ENCODE measurements at places on chromosomes 2 and 18.

DNA sequence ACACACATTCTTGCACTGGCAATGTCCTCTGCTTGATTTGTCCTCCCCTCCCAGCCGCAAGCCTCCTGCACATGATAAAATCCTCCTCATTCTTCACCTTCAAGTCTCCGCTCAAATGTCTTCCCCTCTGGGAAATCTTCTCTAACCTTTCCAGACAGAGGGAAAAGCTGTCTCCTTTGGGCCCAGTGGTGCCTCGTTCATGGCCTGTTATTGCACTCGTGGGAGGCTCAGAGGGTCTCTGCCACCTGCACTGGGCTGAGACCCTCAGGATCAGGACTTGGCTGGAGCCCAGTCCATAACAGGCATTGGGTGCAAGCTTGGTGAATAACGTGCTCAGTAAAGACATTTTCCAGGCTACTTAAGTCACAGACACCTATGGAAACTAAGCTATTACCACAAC lies 68.6 kb downstream of the PTGR3 start:
- no peak overlapping the region for H3K4me3 ChIP-seq
- DNase-seq = no peak
- H3K4me1 ChIP-seq = no peaks in the 10 kb centered on the region

- H3K27me3 ChIP-seq = no peaks in the 10 kb centered on the region
- H3K4me1 ChIP-seq = no peaks in the 10 kb centered on the region
- no peaks in the 10 kb centered on the region for H3K36me3 ChIP-seq
- DNase-seq = no peak
- H3K4me3 ChIP-seq = no peak overlapping the region
Observed at GRCh38 chr2:30422444-30423040, 24.5 kb upstream of the LCLAT1 start.

DNA sequence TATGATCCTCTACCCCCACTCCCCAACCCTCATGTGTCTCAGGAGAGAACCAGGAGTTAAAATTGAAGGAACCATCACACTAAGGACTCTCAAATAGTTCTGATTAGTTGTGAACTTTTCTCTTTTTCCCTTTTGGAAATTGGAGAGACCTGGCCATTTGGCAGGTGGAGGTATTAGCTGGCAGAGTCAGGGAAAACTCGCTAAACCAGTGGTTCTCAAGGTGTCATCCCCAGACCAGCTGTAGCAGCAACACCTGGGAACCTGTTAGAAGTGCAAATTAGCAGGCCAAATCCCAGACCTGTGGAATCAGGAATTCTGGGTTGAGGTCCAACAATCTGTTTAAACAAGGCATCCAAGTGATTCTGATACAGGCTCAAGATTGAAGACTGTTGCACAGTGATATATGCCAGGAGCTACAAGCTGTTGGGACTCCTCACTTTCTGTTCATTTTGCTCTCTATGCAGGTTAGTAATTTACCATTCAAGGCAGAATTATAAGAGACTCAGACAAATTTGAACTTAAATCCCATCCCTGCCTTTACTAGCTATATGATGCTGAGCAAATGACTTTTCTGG lies 2.8 kb upstream of the TMEM131 start:
- no peak overlapping the region for H3K4me3 ChIP-seq
- H3K27ac ChIP-seq = no peak overlapping the region
- H3K4me1 ChIP-seq = peaks cover 8% of the 10 kb centered on the region

DNA sequence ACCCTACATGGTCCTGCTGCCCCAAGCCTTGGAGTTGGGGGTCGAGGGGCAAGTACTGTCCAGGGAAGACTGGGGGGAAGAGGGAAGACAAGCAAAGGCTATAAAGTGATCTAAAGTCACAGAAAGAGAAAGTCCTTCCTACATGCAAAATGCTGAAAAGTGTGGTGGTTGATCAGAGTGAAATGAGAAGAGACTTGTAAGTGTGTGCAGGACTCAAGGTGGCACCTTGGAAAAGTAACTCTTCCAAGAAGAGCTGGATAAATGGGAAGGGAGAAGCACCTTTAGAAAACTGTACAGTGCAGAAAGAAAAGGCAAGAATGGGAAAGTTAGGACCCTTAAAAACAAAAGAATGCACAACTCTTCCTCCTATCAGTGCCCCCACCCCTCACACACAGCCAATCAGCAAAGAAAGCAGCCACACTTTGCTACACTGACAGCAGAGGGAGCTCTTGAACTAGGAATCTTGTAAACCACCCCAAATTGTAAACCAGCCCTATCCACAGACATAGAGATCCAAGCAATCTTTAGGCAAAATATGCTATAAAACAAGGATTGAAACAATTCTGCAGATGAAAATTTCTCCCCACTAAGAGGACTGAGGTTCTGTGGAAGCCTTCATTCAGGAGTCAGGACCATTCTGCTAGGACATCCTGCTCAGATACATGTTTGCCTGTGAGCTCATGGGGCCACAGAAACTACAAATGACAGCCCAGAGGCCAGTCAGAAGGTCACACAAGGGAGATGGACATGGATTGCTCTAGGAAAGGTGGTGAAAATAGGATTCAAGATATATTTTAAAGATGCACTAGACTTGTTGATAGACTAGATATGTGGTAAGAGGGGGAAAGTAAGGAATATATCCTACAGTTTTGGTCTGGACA lies 146.4 kb downstream of the FTCDNL1 start:
- H3K4me3 ChIP-seq = no peak overlapping the region
- no peaks in the 10 kb centered on the region for H3K4me1 ChIP-seq
- no peak for DNase-seq

DNA sequence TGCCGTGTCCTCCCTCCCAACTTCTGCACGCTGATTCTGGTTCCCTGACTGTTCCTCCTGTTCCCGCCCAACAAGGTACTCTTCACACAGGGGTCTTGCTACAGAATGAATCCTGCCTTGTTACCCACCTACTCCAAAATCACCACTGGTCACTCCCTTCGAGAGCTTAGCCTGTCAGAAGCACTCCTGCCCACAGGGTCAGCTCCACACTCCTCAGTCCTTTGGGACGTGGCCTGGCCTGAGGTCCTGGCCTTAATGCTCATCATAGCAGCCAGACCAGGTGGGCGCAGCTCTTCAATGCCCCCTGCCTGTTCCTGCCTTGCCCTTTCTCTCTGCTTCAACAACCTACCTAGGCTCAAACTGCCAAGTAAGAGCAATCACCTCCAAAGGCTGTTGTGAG lies 27.8 kb upstream of the ID2 start:
- no peaks in the 10 kb centered on the region for H3K27me3 ChIP-seq
- no peak overlapping the region for H3K4me3 ChIP-seq
- H3K4me1 ChIP-seq = no peaks in the 10 kb centered on the region
- H3K27ac ChIP-seq = no peak overlapping the region

DNA sequence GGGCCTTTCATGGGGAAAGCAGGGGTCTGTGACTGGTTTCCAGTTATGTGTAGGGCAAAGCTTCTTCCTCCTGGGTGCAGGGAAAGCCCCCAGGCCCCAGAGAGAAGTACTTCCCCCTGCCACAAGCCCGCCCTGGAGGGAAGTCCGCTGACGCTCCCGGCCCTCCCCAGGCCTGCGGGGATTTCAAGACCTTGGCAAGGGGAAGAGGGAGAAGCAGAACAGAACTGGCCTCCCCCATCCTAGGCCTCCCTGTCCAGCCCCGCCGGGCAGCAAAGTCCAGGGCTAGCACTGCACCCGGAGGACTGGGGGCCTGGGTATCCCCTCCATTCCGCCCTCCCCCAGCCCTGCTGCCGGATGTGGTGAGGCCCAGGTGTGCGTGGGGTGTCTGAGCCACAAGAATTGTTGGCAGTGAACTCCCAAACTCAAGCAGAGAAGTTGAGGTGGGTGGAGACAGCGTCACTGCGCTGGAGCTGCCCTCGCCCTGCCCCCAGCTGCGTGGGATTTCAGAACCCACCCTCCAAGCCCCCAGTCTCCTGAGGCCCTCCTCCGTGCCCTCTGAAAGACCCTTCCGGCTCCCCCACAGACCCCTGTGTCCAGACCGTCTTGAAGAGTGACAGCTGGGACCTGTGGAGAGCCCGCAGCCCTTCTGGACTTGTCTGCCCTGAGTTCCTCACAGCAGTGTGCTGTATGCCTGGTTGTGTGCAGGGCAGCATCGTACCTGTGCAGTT lies 1.1 kb upstream of the DUSP2 start:
- DNase-seq = no peak
- no peaks in the 10 kb centered on the region for H3K27me3 ChIP-seq
- H3K4me1 ChIP-seq = peaks cover 3% of the 10 kb centered on the region
- no peaks in the 10 kb centered on the region for H3K36me3 ChIP-seq
- H3K4me3 ChIP-seq = no peak overlapping the region

DNA sequence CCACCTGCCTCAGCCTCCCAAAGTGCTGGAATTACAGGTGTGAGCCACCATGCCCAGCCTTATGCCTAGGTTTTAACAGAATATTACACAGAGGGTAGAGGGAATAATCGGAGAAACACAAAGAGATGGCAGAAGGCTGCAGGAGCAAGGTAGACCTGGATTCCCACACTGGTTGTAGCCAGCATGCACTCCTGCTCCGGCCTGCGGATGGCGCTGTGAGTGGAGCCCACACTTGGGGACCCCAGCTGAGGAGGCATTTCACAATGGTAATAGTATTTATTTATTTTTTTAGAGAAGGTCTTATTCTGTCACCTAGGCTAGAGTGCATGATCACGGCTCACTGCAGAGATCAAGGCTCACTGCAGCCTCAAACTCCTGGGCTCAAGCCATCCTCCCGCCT lies 38.8 kb upstream of the DARS1 start:
- H3K27me3 ChIP-seq = no peaks in the 10 kb centered on the region
- H3K4me3 ChIP-seq = no peak overlapping the region
- H3K4me1 ChIP-seq = no peaks in the 10 kb centered on the region
- no peak overlapping the region for H3K27ac ChIP-seq
- DNase-seq = no peak
- H3K36me3 ChIP-seq = no peaks in the 10 kb centered on the region

DNA sequence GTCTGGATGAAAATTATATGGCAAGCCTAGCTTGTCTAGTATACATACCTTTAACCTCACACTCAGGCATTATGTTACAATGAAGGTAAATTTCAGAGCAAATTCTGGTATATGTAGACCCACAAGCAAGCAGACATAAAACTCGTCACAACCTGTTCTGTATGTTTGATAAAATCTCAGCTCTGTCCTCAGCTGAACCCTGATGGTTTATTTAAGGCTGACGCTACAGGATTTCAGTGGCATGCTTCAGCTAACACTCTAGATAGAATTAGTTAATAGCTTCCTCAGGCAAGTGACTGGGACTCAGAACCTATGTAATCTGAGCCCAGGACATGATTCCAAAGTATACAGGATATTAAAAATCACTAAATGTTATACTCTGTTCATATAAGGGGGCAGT lies 68.2 kb upstream of the MC2R start:
- no peaks in the 10 kb centered on the region for H3K36me3 ChIP-seq
- H3K27me3 ChIP-seq = no peaks in the 10 kb centered on the region
- no peak overlapping the region for H3K27ac ChIP-seq
- DNase-seq = no peak

DNA sequence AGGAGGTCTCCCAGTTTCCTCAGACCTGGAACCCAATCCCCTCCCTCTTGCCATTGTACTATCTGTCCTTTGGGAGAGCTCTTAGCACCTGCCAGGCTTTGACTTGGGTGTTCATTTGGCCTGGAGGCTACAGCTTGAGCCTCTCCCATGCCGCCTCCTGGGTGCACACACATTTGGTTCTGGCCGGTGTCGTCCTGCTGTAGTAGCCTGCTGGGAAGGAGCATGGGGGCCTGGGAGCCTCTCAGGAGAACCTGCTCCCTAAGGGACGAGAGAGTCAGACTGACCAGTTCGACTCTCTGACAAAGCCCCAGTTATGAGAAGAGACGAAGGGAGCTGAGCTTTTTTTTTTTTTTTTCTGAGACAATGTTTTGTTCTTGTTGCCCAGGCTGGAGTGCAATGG lies 7.4 kb upstream of the SFTPB start:
- no peaks in the 10 kb centered on the region for H3K27me3 ChIP-seq
- no peaks in the 10 kb centered on the region for H3K36me3 ChIP-seq
- H3K27ac ChIP-seq = no peak overlapping the region
- no peak overlapping the region for H3K4me3 ChIP-seq
- peaks cover 13% of the 10 kb centered on the region for H3K4me1 ChIP-seq

DNA sequence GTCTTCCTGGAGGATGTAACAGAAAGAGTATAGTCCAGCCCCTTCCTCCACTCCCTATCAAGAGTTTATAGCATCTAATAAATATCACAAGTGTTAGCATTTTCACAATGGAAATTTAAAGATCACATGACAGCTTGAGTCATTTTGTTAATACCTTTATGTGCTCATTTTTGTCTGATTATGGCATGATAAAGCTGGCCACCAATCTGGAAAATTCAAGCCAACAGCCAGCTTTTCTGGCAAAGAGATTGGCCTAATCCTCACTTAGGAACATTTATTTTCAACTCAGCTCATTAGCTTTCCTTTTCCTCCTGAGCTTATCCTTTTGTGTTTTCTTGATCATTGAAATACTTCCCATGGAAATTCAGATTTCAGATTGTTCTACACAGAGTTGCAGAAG lies 262.9 kb upstream of the RBMS1 start:
- DNase-seq = no peak
- no peaks in the 10 kb centered on the region for H3K4me1 ChIP-seq
- H3K27me3 ChIP-seq = no peaks in the 10 kb centered on the region
- H3K36me3 ChIP-seq = no peaks in the 10 kb centered on the region
- H3K27ac ChIP-seq = no peak overlapping the region
- H3K4me3 ChIP-seq = no peak overlapping the region

- no peaks in the 10 kb centered on the region for H3K4me1 ChIP-seq
- DNase-seq = no peak
- no peaks in the 10 kb centered on the region for H3K36me3 ChIP-seq
Observed at GRCh38 chr2:23388294-23388693, 3.3 kb downstream of the KLHL29 start.

DNA sequence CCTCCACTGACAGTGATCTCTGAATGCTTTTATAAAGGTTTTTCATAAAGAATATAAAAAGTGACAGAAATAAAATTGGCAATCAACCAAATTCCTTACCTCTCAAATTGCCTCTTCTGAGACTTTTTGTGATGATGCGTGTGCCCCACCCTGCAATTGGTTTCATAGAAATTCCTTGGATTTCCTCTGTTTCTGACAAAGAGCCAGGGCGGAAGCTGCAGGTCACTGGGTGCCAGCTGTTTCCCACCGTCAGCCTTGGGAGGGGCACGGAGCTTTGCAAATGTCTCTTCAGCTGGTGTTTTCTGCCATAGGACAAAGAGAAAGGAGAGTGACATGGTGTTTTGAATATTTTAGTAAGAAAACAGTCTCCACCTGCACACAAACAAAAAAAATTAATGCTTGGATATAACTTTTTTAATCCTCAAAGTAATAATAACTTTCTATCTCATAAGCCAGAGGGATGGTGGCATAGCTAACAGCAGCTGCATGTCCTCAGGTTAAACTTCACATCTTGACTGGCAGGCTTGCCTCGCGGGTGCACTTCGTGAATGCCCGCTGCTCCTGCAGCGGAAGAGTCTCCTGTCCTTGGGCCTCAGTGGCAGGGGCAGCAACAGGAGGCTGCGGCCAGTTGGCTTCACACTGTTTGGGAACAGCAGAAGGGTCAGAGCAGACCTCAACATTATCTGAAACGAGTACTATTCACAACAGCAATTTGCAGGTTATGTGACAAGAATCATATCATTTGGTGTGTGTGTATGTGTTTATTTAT lies 24.7 kb downstream of the AGAP1 start:
- H3K27me3 ChIP-seq = no peaks in the 10 kb centered on the region
- H3K4me1 ChIP-seq = peaks cover 22% of the 10 kb centered on the region
- H3K36me3 ChIP-seq = no peaks in the 10 kb centered on the region
- DNase-seq = no peak
